ENCODE measurements at places on chromosomes 6 and 20. TPM values are rescaled to one million over a fixed set of nuclear protein-coding genes. Genes with fewer than 3 reads are reported as not detected.

MLN gene
- not detected for total RNA-seq

AVP gene
- not detected for total RNA-seq

SLC32A1 gene
- total RNA-seq, result not detected

DLK2 gene
- under 0.01 TPM for total RNA-seq

EEF1A2 gene
- 1.7 TPM for total RNA-seq

DOK5 gene
- 16.9 TPM for total RNA-seq

TINAG gene
- not detected for total RNA-seq

SUMO4 gene
- 1.0 TPM for total RNA-seq

Measured in fibroblast of lung (primary cell).